Nucleus accumbens (tissue), 56 donors: ENCODE measurements at places on chromosomes 13 and 19.

- DNase-seq = no peak
Observed at GRCh38 chr13:31110617-31111016, 51.1 kb downstream of the HSPH1 start.

DNA sequence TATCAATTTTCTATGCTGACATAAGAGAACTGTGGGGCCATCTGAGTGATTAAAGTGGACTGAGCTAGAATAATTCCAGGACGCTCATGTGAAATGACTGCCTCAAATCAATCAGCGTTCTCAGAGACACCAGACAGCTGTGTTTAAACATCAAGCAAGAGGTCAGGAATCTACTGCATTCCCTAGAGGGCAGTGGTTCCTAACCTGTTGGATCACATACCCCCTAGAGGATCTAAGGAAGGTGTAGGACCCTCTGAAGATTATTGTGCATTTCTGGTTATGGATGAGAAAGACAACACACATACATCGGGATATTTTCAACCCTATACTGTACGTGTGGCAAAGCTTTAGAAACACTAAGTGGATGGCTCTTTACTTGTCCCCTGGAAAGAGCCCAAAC is 51.8 kb upstream of the FREM2 start:
- no peak for DNase-seq

DNA sequence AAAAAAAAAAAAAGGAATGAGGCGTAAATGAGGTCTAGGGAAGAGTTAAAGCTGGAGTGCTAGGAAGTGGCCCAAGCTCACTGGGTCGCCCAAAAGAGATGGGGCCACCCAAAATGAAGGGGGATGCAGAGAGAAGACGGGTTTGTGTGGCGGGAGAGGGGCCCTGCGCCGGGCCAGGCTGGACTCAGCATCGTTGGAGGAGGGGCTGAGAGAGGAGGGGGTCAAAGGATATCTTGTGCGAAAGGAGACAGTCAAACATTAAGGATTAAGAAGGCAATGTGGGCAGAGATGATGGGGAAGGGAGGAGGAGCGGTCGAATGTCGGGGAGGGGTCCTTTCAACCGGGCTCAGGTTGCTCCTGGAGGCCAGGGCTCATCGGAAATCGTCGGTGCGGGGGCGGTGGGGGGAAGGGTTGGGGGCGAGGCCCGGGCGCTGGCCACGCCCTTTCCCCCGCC is 825 bp upstream of the CARM1 start:
- no peak for DNase-seq

DNA sequence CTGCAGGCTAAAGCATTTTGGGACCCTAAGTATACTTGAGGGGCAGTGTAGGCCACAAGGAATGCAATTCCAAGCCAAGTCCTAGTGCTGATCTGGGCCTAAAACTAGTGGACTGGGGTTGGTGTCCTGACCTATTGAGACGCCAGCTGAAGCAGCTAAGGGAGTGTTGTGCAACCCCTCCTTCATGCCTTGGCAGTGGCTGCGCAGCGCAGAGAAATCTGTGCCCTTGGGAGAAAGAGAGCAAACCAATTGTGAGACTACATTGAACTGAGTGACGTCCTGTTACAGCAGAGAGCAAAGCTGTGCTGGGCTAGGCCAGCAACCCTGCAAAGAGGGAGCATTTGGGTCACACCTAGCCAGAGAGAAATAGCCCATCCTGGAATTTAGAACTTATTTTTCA is 2715.0 kb upstream of the PCDH20 start:
- no peak for DNase-seq

GRCh38 chr19:50889638-50890037 is 16.4 kb downstream of the KLK2 start:
- no peak for DNase-seq

DNA sequence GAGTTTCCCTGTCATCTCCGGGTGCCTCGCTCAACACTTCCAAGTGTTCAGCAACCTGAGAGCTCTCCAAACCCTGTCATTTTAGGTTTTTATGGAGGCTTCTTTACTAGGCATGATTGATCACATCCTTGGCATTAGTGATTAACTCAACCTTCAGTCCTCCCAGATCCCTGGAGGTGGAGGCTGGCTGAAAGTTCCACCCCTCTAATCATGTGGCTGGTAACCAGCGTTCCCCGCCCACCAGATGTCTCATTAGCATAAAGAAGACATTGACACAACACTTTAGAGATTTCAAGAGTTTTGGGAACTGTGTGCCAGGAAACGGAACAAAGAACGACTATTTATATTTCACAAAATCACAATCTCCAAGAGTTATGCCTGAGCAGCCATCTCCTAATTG is 71.1 kb upstream of the RGCC start:
- DNase-seq = no peak

DNA sequence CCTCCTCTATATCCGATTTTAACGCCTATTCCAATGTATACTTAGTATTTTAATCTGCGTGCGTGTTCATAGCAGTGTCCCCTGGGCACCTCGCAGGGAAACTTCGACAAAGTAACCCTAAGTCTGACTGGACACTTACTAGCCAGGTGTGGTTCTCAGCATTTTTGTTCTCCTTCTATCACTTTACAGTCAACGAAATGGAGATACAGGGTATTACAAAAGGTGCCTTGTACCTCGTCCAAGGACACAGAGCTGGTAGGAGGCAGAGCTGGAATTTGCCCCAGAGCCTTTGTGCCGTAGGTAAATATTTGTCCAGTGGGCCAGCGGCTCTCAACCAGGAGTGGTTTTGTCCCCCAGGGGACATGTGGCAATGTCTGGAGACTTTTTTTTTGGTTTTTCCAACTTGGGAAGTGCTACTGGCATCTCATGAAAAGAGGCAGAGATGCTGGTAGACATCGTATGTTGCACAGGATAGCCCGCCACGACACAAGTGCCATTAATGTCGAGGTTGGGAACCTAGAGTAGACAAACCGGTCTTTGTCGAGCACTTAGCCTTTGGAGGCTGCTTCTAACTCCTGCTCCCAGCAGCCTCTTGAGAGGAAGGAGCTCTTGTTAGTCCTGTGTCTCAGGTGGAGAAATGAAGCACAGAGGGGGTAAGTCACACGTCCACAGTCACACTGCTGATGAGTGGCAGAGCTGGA is 1.1 kb downstream of the ZNF444 start:
- DNase-seq = no peak

DNA sequence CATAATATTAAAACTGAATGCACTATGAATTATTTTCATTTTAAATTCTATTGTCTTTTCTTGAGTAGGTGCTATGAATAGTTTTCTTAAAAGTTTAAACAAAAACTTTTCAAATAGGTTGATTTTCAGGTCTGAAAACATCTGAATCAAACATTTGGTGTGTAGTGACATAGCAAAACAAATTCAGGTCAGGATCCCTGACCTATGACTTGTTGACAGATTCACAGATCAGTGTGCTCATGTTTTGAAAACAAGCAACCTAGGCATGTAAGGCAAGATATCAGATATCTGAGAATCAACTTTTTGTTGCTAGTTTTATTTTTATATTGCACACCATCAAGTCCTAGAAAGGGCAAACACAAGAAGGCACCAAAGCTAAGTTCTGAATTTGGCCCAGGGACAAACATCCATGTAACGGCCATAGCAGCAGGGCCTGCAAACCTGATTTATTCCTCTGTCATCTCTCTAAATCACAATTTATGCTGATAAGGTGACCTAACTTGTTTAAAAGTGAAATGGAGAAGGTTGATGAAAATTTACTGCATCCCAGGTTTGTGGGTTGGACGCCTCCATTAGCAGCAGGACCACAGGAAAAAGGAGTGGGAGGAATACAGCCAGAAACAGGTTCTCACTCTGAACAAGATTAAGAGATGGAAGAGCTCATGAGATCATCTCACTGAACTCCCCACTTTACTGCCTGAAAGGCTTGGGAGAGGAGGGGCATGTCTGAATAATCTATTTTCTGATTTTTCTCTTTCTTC is 337.7 kb downstream of the KCNRG start:
- no peak for DNase-seq

GRCh38 chr13:98450026-98450425 is 126.9 kb downstream of the STK24 start:
- no peak for DNase-seq

DNA sequence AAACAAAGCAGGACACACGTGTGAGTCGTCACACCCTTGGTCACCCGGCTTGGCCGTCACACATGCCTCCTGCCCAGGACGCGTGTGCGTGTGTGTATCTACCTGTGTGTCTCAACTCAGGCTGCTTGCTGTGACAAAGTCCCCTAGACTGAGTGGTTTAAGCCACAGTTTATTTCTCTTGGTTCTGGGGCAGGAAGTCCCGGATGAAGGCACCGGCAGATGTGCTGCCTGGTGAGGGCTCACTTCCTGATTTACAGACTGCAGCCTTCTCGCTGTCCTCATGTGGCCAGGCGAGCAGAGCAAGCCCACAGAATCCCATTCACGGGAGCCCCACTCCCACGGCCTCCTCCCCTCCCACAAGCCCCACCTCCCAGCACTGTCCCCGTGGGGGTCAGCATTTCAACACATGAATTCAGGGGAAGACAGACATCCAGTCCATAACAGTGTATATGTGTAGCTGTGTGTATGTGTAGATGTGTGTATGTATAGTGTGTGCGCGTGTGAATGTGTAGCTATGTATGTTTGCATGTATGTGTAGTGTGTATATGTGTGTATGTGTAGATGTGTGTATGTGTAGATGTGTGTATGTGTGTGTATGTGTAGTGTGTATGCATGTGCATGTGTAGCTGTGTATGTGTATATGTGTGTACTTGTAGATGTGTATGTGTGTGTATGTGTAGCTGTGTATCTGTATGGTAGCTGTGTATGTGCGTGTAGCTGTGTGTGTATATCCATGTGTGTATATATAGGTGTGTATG is 51.5 kb downstream of the MCF2L start:
- DNase-seq = no peak
